ENCODE measurements at places on chromosomes 11 and 22.

GRCh38 chr11:62054484-62055121 is 69.2 kb upstream of the INCENP start:
- no peak for DNase-seq

DNA sequence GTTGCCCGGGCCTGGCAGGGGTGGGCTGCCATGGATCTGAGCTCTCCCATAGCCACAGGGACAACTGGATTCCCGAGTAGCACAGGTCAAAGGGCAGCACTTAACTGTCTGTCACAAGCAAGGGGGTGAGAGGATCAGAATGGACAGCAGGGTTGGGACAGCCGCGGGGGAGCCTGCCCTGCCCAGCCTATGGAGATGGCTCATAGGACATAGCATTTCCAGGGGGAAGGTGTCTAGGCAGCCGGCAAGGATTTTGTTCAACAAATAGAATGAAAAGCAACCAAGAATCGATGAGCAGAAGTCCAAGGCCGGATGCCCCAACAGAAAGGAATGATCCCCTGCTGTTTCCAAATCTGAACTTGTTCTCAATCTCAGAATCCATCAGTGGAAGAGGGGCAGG is 92.9 kb downstream of the RPS6KA4 start:
- no peak for DNase-seq

GRCh38 chr11:8342821-8343681 is 79.4 kb upstream of the LMO1 start:
- DNase-seq, result no peak

DNA sequence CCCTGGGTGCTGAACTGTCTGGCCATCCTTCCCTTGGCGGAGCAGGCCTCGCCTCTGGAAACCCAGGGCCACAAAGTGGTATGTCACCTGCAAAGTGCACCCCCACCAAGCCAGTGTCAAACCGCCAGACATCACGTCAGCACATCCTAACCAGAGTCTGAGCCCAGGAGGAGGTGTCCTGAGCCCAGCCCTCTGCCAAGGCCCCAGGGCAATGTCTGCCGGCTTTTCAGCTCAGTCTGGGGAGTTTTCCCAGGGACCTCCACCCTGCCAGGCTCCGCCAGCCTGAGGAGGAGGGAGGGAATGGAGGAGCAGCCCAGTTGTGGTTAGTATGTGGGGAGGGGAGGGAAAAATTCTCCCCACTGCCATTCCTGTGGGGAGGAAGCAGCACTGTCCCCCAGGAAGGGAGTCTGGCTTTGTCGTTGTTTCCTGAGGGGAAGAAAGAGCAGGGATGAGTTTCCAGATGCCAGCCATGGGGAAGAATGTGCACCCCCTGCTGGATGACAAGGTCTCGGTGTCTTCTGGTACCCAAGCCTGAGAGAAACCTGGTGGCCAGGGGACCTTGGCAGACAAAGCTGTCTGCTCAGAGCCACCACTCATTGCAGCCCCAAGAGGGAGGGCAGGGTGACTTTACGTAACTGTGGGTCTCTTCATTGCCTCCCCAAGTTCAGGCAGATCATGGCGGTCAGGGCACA is 81.4 kb upstream of the CD82 start:
- no peak for DNase-seq

- DNase-seq, result no peak
Observed at GRCh38 chr11:62266558-62266957, 3.4 kb upstream of the SCGB2A2 start.

DNA sequence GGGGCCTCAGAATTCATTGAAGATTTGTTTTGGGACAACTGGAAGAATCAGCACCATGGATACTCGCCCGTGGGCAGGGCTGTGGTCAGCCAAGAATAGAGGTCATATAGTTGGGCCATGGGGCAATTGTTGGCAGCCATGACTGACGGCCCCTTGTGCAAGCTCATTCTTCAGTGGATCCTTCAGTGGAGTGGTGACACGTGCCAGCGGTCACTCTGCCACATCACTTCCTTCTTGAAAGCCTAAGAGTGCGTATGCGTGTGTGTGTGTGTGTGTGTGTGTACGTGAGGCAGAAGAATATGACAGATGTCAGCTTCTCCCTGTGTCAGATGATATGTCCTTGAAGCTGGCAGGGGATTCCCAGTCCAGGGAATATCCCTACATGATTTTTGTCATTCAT is 1.8 kb upstream of the IL18BP start:
- no peak for DNase-seq

DNA sequence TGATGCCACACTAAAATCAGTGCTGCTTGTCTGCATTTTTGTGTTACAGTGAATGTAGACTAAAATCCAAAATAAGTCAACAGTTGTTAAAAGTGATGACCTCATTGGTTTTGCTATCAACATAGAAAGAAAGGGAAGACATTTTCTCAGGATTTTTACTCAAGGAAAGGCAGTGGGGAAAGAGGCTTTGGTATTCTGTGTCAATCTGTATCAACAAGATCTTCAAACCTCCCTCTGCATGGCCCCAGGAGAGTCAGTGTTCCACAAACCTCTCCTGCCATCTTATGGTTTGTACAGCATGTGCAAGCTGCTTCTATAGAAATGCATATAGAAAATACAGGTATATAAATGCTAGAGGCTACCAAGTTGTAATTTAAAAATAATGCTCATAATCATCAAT is 13.8 kb upstream of the OR51M1 start:
- no peak for DNase-seq

GRCh38 chr22:47281126-47282106 is 519.0 kb downstream of the TBC1D22A start:
- DNase-seq, result no peak

- peak; percentile 12 for DNase-seq
Observed at GRCh38 chr11:82996966-82997606, 74.6 kb downstream of the RAB30 start.

- no peak for DNase-seq
Observed at GRCh38 chr11:121670805-121671282, 218.1 kb upstream of the SORL1-AS1 start.

DNA sequence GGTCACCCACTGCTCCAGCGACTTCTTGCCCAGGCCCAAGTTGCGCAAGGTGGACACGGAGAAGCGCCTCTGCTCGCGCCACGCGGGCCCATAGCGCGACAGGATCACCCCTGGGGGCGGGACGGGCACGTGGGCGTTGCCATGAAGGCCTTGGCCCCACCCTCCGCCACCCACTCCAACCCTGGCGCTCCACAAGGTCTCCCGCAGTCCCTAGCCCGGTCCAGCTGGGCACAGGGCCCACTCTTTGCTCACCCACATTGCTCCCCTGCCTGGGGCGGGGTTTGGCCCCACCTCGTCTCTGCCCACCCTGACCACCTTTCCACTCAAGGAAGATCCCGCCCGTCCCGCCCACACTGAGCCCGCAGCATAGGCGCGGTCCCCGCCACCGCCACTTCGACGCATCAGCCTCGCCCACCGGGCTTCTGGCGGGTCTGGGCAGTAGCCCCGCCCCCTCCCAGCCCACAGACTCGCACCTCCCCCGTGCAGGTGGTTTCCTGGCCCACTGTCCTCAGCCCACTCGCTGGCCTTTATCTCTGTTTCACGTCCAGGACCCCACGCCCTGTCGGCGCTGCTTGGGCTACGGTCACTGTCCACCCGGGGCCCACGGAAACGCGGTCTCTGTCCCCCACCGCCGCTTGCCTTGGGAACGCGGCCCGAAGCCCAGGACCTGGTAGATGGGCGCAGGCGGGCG is 12.3 kb upstream of the CYP2D6 start:
- no peak for DNase-seq

GRCh38 chr22:46800102-46800857 is 37.8 kb downstream of the TBC1D22A start:
- DNase-seq, result no peak
